ENCODE measurements at places on chromosomes 12 and 14. TPM values are rescaled to one million over a fixed set of nuclear protein-coding genes. Genes with fewer than 3 reads are reported as not detected.

KRT78 gene
- 0.15 TPM for total RNA-seq

ADCY4 gene
- 0.04 TPM for total RNA-seq

PLBD2 gene
- total RNA-seq, result 18.8 TPM

- DNase-seq, result no peak
These were observed at the start of gene TNFAIP2 for GRCh38 chr14:103122947-103123633. Gene TNFAIP2, plus strand, starts transcription at chr14:103123461. Its CDS starts 2,997 bp downstream, at chr14:103126458.

- DNase-seq, result no peak
These were observed 149.3 kb downstream of the CALM1 start for GRCh38 chr14:90545966-90546751.

GRCh38 chr12:104567832-104568486 lies 111.2 kb downstream of the CHST11 start:
- DNase-seq, result no peak
